ENCODE measurements at places on chromosomes 4 and X.

DNA sequence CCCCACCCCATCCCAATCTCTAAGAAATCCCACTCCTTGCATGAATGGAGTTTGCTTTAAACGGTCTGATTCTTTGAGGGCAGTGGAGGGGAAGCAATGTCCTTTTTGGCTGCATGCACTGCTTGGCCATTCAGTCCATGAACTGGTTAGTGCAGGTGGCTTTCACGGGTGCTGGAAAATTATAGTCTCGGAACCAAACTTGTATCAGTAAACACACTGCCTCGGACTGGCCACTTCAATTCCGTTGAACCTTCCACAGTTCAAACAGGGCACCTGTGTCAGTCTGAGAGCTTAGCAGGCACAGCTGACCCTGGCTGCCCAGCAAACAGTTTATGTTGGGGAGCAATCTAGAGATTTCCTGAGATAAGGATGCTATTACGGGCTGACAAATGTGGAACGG, 255.6 kb downstream of the DHX15 start:
- DNase-seq = no peak

- DNase-seq = no peak
Measured at GRCh38 chr4:110586131-110586850, 36.6 kb downstream of the PITX2 start.

GRCh38 chr4:25013756-25014661, 16.7 kb downstream of the LGI2 start:
- no peak for DNase-seq

DNA sequence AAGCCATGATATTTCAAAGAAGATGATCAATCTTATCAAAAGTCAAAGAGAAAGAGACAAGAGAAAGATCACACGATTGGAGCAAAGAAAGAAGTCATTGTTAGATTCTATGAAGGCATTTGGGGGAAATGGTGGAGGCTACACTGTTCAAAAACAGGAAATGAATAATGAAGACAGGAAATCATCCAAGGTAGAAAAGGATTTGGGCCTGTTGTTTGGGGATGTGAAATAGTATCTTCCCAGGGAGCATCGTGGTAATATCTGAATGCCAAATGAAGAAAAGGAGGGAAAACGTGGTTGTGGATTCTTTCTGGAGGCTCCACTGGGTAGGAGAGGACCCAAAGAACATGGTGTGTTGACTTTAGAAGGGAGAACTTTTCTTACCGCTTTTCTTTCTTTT, 482.4 kb downstream of the NLGN4X start:
- DNase-seq = no peak

DNA sequence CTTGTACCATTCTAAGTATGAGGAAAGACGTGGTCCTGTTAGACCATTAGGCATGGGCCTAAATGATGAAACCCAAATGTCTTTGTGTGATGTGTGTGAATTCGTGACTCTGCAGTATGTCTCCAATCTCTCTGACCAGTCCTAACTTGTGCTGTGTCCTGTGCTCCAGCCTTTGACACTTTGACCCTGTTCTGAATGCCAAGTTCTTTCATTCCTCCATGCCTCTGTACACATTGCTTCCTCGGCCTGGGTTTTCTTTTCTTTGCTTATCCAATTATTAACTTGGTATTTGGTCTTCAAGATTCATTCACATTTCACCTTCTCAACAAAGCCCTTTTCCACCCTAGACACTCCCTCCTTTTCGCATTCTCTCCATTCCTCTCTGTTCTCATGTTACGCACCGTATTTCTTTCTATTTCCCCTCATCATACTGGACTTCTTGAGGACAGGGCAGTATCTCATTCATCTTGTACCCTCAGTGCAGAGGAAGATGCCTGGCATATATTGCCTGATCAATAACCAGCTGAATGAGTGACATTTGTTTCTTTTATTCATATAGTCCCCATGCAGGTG, 138.7 kb downstream of the F11 start:
- DNase-seq = no peak

GRCh38 chr4:105139646-105140045, 7.0 kb upstream of the TET2 start:
- DNase-seq = no peak

GRCh38 chr4:152523731-152524130, 12.2 kb downstream of the FBXW7 start:
- no peak for DNase-seq

- DNase-seq = no peak
Measured at GRCh38 chrX:119505945-119506344, 37.7 kb downstream of the SLC25A5 start.

DNA sequence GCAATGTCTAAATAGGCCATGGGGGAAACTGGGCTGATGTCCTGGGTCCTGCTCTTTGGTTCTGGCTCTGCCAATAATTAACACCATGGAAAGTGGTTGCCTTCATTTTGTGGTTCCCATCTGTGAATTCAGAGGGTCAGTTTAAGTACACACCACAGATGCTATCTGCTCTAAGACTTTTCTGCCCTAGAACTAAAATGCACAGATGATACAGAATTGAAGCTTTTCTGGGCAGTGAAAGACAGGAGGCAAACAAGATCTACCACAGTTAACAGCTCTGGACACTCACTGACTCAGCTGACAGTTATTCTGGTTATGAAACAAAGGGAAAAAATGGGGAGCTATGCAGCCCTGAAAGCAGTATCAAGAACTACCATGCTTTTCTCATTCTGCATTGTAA, 37.3 kb downstream of the APBB2 start:
- no peak for DNase-seq

DNA sequence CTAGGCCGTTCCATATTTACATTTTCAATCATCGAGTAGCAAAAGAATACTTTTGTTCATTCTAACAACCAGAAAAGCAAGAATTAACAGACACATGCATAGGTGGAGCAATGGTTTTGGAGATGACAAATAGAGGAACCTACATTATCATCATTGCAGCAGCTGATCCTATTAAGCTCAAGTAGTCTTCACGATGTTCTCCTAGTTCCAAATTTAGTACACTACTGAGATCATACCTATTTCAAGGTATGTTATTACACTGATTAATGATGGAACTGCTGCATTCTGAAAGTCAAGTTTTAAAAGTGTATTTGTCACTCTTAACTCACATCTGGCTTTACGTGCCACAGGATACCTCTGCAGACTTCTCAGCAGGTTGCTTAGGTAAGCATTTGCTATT, 87.4 kb downstream of the ADGRA3 start:
- DNase-seq = no peak

Measured in T follicular helper cell (primary cell).